Stimulated activated CD4-positive, alpha-beta T cell treated with anti-CD3 and anti-CD28 coated beads, Interleukin-1b, Interleukin-23, amount 100 ng/mL, for 1 hour (primary cell): ENCODE measurements at places on chromosomes 4 and X.

GRCh38 chr4:3009422-3009821 is 46.1 kb downstream of the GRK4 start:
- no peak for DNase-seq

GRCh38 chr4:152220201-152220666 is 315.7 kb downstream of the FBXW7 start:
- no peak for DNase-seq

- no peak for DNase-seq
Measured at GRCh38 chrX:111892375-111892774, 16.4 kb downstream of the TRPC5OS start.

DNA sequence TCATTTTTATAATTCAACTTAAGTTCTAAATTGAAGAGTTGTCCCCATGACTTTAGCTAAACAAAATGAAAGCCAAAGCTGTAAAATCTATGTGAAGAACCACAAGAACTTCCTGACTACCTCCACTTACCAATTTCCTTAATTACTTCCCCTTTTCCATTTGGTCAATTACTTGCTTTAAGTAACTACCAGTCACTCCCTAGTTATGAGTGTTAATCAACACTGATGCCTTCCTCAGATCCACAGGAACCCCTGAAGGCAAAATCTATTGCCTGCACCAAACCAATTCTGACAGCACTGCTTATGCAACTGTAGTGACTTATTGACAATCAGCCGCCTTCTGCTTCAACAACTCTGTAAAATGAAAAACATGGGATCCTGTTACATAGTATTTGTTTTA is 10.5 kb downstream of the RBMX start:
- no peak for DNase-seq

DNA sequence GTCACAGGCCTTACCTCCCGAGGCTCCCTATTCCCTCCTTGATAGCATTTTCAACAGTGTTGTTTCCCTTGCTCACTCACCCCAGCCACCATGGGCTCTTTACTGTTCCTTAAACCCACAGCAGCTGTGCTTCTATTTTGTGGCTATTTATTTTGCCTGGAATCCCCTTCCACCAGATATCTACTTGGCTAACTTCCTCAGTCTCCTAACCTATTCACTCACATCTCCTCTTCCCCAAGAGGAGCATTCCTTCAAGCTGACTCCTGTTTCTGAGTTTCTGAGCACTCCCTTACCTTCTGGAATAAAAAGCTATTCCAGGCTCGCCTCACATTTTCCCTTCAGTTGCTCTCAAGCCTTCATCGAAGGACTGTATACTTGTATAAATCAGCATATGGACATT is 50.5 kb downstream of the CXCL1 start:
- DNase-seq: no peak

- DNase-seq: no peak
Measured at GRCh38 chrX:70664726-70665125, 220.1 kb downstream of the DLG3 start.

GRCh38 chr4:139266583-139267257 is 13.3 kb downstream of the MGARP start:
- peak; percentile 18 for DNase-seq

DNA sequence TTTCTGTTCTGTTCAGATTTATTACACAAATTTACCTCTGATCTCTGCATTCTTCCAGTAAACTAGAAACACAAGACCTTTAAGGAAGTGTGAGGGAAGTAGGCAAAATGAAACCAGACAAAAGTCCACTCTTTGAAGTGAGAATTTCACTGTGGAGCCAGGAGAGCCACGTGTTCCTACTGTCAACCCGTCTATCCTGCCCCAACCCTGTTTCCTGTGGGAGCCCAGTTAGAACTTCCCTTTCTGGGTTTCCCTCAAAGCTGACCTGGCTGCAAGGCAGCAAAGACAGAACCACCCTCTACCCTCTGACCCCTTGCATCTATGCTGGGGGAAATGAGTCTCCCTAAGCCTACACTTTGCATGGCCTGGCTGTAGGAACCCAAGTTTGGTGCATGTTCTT is 40.0 kb downstream of the TMEM144 start:
- DNase-seq: no peak

- no peak for DNase-seq
Measured at GRCh38 chr4:14700544-14700943, 301.7 kb upstream of the CPEB2 start.

DNA sequence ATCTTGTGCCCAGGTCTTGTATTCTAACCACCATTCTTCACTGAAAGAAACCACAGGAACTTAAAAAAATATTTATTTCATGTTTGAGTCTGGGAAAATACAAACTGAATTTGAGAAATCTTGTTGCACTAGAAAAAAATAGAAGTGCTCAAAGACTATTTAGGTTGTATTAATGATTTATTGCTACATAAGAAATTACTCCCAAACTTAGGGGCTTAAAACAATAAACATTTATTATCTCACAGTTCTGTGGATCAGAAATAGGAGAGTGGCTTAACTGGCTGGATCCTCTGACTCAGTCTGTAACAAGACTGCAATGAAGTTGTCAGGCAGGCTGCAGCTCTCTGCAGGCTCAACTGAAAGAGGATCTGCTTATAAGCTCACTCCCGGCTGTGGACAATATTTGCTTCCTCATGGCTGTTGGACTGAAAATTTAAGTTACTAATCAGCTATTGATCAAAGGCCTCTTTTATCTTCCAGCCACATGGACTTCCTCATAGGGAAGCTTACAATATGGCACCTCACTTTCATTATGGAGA is 295.4 kb upstream of the FAM241A start:
- no peak for DNase-seq

- DNase-seq: no peak
Measured at GRCh38 chr4:110002326-110002725, 89.6 kb downstream of the EGF start.

- no peak for DNase-seq
Measured at GRCh38 chrX:77937291-77937690, 26.8 kb downstream of the ATP7A start.

DNA sequence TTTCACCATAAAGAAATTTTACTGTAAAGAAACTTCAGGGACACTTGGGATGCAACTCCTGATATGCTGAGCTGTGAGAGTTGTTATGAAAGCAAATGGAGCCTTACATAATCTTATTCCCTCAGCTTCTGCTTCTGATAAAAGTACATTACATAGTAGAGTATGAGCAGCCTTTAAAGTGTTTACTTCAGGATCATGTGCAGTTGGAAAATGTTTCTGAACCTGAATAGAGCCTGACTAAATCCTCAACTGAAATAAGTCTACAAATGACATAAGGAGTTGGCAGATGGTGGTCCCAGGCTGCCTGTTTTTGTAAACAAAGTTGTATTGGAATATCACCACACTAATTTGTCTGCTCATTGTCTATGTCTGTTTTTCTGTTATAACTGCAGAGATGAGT is 19.3 kb downstream of the RASSF6 start:
- no peak for DNase-seq

DNA sequence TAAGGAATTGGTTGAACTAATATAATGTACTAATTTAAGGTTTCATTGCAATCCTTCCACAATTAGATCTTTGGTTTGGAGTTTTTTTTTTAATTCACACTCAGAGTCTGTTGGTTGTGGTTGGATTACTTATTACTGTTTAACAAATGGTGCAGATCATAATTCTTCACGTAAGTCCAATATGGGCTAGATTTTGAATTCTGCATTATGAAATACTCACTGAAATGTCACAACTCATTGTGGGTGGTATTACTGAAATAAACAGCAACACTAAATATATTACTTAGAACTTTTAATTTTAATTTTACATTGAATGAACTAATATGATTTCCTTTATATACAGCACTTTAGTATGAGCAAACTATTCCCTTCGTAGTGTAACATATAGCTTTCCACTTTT is 94.2 kb upstream of the MYOZ2 start:
- DNase-seq: no peak

DNA sequence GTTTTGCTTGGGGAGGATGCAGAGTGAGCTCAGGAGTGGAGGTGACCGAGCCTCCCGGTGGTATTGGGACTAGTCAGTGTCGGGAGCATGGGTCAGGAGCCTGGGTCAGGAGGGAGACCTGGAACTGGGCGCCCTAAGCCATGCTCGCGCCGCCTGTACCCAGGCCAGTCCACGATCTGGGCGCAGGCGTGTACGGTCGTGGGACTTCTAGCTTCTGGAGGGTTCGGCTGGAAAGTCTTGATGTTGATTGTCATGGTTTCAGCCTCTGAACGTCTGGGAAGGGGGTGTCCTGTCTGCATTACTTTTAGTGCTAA is 244 bp downstream of the EIF2S3 start:
- DNase-seq: no peak

GRCh38 chrX:16822723-16823122 is 36.5 kb downstream of the TXLNG start:
- DNase-seq: no peak

DNA sequence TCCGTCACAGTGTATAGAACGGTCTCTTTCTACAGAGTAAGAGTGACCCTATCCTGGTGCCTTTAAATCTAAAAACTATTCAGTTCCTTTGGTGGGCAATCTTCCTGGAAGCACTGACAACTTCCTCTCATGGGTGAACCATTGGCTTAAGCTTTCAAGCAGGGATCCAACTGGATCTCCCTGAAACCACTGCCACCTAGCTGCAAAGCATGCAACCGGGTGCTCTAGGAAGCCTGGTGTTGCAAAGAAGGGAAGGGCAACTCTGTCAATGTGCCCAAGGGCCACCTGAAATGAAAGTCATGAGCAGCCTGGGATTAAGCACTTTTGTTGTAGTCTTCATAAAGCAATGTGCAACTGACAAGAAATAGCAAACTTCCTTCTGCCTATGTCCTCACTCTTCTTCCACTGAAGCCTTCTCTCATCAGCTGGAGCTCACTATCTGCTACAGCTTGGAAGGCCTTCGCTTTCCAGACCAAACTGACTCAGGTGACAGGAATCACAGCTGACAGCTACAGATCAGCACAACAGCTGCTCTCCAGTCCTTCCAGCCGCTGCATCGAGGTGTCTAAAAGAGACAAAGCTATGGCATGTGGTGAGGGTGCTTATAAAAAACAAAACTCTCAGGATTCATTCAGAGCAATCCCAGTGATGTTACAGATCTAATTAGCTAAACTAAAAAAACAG is 46.1 kb downstream of the SETD7 start:
- no peak for DNase-seq
